ENCODE measurements at places on chromosomes 5 and 9. TPM values are rescaled to one million over a fixed set of nuclear protein-coding genes. Genes with fewer than 3 reads are reported as not detected.

- no peaks in the 10 kb centered on the region for H3K27me3 ChIP-seq
- peak overlapping the region; percentile 42 for H3K27ac ChIP-seq
- H3K4me3 ChIP-seq = no peak overlapping the region
- H3K4me1 ChIP-seq = peaks cover 37% of the 10 kb centered on the region
- DNase-seq = no peak
Observed at GRCh38 chr9:110115341-110115820, 92.6 kb downstream of the C9orf152 start.

- H3K4me1 ChIP-seq = no peaks in the 10 kb centered on the region
- no peaks in the 10 kb centered on the region for H3K27me3 ChIP-seq
- no peak overlapping the region for H3K27ac ChIP-seq
- H3K36me3 ChIP-seq = no peaks in the 10 kb centered on the region
- H3K4me3 ChIP-seq = no peak overlapping the region
Observed at GRCh38 chr9:108768744-108769143, 87.0 kb downstream of the ACTL7B start.

- no peak overlapping the region for H3K27ac ChIP-seq
- peaks cover 23% of the 10 kb centered on the region for H3K4me1 ChIP-seq
- H3K36me3 ChIP-seq = no peaks in the 10 kb centered on the region
- no peak overlapping the region for H3K4me3 ChIP-seq
- no peaks in the 10 kb centered on the region for H3K27me3 ChIP-seq
- DNase-seq = no peak
Observed at GRCh38 chr5:168972731-168973130, 328.2 kb downstream of the SLIT3 start.

Gene SLC6A19
- not detected for total RNA-seq

DNA sequence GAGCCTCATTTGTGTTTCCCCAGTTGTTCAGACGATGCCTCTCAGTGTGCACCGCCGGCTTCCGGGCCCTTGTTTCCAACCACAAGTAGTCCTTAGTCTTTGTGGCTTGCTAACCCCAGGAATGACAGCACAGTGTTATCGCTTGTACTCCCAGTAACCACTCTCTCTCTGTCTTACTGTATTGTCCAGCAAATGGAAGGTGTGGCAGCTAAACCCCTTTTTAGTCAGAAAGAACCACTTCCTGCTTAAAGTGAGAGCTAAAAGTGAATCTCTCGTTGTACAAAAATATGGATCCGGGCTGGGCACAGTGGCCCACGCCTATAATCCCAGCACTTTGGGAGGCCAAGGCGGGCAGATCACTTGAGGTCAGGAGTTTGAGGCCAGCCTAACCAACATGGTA is 61.3 kb downstream of the ENC1 start:
- H3K27ac ChIP-seq = no peak overlapping the region
- H3K36me3 ChIP-seq = no peaks in the 10 kb centered on the region
- H3K4me1 ChIP-seq = peaks cover 18% of the 10 kb centered on the region
- no peak for DNase-seq

Gene SLC25A2
- not detected for total RNA-seq

- H3K4me1 ChIP-seq = no peaks in the 10 kb centered on the region
- H3K27me3 ChIP-seq = no peaks in the 10 kb centered on the region
- no peak overlapping the region for H3K27ac ChIP-seq
- no peaks in the 10 kb centered on the region for H3K36me3 ChIP-seq
- no peak for DNase-seq
Observed at GRCh38 chr9:132991351-132992300, 13.1 kb downstream of the GFI1B start.

Gene PLAC8L1
- total RNA-seq = not detected

GRCh38 chr5:84378961-84379360 is 5.7 kb downstream of the EDIL3 start:
- no peak overlapping the region for H3K4me3 ChIP-seq
- H3K36me3 ChIP-seq = no peaks in the 10 kb centered on the region
- peaks cover 23% of the 10 kb centered on the region for H3K4me1 ChIP-seq
- DNase-seq = no peak

Gene PRLR
- total RNA-seq = 0.80 TPM

GRCh38 chr5:132886064-132886823 is 12.8 kb downstream of the LEAP2 start:
- peaks cover 42% of the 10 kb centered on the region for H3K36me3 ChIP-seq
- H3K27ac ChIP-seq = no peak overlapping the region
- DNase-seq = no peak
- H3K4me1 ChIP-seq = no peaks in the 10 kb centered on the region
- H3K27me3 ChIP-seq = no peaks in the 10 kb centered on the region

GRCh38 chr5:55140908-55141665 is 18.9 kb upstream of the GPX8 start:
- no peaks in the 10 kb centered on the region for H3K36me3 ChIP-seq
- no peak overlapping the region for H3K4me3 ChIP-seq
- DNase-seq = peak; percentile 60

DNA sequence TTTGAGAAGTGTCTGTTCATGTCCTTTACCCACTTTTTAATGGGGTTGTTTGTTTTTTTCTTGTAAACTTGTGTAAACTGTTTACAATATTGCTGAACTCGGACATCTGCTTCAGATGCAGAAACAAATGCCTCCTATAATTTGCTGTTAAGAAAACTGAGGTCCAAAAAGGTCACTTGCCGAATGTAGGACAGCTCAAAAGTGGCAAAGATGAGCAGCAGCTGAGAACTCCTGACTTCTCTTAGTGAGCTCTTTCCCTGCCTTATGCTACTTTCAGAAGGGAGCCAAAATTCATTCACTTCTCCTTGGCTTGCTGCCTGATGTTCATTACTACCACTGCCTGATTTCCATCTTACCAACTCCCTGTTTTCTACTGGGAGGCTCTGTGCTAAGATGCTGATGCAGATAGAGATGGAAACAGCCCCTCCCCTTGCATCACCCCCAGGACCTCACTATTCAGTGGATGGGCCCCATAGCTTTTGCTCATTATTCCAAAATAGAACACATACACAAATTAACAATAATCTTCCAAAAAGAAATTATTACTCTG is 60.1 kb downstream of the SEMA6A start:
- no peak overlapping the region for H3K27ac ChIP-seq
- peaks cover 10% of the 10 kb centered on the region for H3K4me1 ChIP-seq
- no peak for DNase-seq
- no peaks in the 10 kb centered on the region for H3K36me3 ChIP-seq
- H3K4me3 ChIP-seq = no peak overlapping the region
- no peaks in the 10 kb centered on the region for H3K27me3 ChIP-seq

DNA sequence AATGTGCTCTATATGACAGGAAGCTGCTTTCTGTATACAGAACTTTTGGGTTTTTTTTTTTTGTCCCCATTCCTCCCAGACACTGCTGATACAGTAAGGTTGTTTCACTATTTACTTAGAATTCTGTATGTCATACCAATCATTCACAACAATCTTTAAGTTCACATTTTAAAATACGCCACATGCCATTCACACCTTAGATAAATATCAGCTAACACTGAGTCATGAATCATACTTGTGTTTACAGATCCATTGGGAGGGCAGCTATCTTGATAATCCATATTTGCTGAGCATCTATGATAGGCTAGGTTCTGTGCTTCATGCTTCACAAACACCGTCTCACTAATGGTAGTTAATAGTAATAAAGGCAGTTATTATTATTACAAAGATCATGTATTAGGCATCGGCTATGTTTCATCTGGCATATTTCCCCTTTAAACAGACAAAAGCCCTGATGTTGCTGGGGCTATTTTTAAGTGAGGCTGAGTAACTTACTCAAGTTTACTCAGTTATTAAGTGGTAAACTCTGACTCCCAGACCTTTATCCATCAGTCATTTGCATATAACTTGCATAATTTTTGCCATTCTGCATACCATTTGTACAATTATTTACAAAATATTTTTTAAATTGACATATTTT is 152.2 kb upstream of the HMHB1 start:
- H3K4me1 ChIP-seq = no peaks in the 10 kb centered on the region
- H3K27me3 ChIP-seq = no peaks in the 10 kb centered on the region
- DNase-seq = no peak
- H3K27ac ChIP-seq = no peak overlapping the region
- H3K36me3 ChIP-seq = no peaks in the 10 kb centered on the region

GRCh38 chr9:127444921-127445850 is 6.0 kb downstream of the RPL12 start:
- H3K36me3 ChIP-seq = peaks cover 67% of the 10 kb centered on the region
- H3K4me3 ChIP-seq = no peak overlapping the region
- peaks cover 26% of the 10 kb centered on the region for H3K4me1 ChIP-seq
- H3K27ac ChIP-seq = peak overlapping the region; percentile 0

DNA sequence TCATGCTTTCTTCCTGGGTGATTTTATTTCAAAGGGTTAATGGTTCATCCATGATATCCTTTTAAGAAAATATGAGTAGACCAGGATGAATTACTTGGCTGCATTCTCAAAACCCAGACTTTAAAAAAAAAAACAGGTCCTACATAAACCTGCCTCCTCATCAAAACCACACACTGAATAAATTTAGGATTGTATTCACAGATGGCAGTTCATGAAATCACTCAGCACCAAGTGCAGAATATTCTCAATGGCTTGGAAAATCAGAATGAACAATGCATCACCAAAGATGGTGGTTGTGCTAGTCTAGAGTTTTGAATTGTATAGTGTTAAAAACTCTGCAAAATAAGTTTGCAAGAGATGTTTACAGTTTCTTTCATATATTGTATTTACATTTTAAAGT is 145.4 kb upstream of the GRAMD2B start:
- no peaks in the 10 kb centered on the region for H3K4me1 ChIP-seq
- H3K36me3 ChIP-seq = no peaks in the 10 kb centered on the region
- no peaks in the 10 kb centered on the region for H3K27me3 ChIP-seq
- no peak for DNase-seq
- no peak overlapping the region for H3K4me3 ChIP-seq
- no peak overlapping the region for H3K27ac ChIP-seq

DNA sequence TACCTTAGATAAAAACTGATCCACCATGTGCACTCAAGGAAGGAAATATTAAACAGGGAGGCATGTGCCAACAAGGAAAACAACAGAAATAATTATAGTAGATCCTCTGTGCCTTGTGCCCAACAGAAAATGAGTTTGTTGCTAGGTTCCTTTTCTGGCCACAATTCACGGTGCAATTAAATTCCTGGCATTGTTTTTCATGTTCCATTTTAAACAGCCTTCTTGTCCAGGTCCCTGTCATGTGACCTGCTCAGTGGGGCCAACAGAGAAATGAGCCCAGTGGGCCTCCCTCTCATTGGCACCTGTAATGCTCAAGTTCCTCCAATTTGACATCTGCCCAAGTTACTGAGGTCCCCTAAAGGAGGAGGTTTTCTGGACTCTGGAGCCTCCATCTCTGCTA is 56.5 kb downstream of the SPOCK1 start:
- no peak overlapping the region for H3K27ac ChIP-seq
- peak; percentile 45 for DNase-seq
- no peak overlapping the region for H3K4me3 ChIP-seq
- H3K36me3 ChIP-seq = no peaks in the 10 kb centered on the region
- peaks cover 8% of the 10 kb centered on the region for H3K4me1 ChIP-seq

DNA sequence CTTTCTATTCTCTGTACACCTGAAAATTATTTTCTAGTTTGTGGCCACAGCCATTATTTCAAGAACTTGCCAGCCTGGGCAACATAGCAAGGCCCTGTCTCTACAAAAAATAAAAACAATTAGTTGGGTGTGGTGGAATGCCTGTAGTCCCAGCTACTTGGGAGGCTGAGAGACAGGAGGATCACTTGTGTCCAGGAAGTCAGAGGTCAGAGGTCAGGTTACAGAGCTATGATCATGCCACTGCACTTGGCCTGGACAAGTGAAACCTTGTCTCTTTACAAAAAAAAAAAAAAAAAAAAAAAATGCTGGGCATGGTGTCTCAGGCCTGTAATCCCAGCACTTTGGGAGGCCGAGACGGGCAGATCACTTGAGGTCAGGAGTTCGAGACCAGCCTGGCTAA is 58.3 kb downstream of the HMGCR start:
- no peaks in the 10 kb centered on the region for H3K27me3 ChIP-seq
- H3K4me1 ChIP-seq = no peaks in the 10 kb centered on the region
- DNase-seq = no peak
- peaks cover 53% of the 10 kb centered on the region for H3K36me3 ChIP-seq
- no peak overlapping the region for H3K27ac ChIP-seq

DNA sequence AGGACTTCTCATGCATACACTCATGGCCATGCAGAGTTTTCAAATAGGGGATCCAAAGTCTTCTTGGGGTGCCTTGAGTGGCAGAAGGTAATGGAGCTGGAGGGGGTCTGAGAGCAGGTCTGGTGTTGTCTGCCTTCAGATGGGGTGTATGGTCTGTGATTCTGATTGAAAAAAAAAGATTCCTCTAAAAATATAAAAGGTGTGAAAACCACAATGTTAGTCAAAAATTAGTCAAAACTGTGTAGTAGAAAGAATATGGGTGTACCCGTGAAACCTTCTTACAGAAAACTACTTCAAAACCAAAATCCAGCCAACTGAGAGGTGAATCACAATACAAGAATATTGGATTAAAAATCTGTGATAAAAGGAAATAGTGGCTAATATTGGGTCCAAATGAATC is 20.1 kb downstream of the DOCK2 start:
- H3K4me1 ChIP-seq = no peaks in the 10 kb centered on the region
- no peaks in the 10 kb centered on the region for H3K27me3 ChIP-seq
- no peaks in the 10 kb centered on the region for H3K36me3 ChIP-seq
- no peak overlapping the region for H3K4me3 ChIP-seq

DNA sequence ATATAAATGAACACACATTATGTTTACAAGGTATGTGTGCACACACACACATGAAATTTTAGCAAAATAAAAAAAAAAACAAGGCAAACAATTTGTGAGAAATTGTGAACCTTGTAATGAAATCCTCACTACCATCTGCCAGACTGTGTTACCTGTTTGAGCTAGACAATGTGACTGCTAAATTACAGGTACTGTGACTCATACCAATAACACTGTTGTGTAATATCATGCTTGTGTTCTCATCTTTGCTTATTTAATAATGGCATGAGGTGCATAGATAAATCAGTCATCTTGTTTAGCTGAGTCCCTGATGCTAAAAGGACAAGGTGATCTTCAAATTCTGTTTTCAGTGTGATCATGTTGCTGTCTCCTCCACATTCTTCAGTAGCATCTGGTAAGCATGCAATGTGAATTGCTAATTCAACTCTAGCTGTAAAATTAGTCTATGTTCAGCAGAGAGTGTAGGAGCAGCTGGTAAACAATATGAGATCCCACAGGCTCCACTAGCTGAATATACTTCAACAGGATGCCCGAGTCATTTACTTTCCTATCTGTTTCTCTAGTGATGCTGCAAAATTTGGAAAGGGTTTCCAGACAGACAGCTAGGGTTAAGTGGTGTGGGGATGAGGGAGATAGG is 966.3 kb upstream of the C9orf72 start:
- no peak overlapping the region for H3K27ac ChIP-seq
- H3K4me3 ChIP-seq = no peak overlapping the region
- no peaks in the 10 kb centered on the region for H3K4me1 ChIP-seq

DNA sequence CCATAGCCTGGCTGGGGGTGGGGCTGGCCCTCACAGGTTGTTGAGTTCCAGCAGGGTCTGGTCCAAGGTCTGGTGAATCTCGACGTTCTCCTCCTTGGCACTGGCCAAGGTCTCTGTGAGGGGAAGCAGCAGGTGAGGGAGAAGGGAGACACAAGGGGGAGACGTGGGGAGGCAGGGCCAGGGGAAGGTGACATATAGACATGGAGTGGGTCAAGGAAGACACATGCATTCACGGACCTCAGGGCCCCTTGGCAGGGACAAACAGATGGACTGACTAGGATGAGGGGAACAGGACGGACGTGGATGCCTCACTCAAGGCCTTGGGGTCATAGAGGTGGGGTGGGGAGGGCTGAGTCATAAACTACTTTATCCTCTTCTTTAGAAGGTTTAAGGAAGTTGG is 7.7 kb downstream of the TPM2 start:
- H3K27me3 ChIP-seq = no peaks in the 10 kb centered on the region
- peaks cover 17% of the 10 kb centered on the region for H3K4me1 ChIP-seq
- H3K27ac ChIP-seq = peak overlapping the region; percentile 95
- H3K36me3 ChIP-seq = peaks cover 51% of the 10 kb centered on the region
- peak overlapping the region; percentile 72 for H3K4me3 ChIP-seq
- DNase-seq = no peak
